ENCODE measurements at places on chromosomes 11 and 22.

- no peak for DNase-seq
These were observed 73.4 kb upstream of the TEAD1 start for GRCh38 chr11:12600829-12601228.

DNA sequence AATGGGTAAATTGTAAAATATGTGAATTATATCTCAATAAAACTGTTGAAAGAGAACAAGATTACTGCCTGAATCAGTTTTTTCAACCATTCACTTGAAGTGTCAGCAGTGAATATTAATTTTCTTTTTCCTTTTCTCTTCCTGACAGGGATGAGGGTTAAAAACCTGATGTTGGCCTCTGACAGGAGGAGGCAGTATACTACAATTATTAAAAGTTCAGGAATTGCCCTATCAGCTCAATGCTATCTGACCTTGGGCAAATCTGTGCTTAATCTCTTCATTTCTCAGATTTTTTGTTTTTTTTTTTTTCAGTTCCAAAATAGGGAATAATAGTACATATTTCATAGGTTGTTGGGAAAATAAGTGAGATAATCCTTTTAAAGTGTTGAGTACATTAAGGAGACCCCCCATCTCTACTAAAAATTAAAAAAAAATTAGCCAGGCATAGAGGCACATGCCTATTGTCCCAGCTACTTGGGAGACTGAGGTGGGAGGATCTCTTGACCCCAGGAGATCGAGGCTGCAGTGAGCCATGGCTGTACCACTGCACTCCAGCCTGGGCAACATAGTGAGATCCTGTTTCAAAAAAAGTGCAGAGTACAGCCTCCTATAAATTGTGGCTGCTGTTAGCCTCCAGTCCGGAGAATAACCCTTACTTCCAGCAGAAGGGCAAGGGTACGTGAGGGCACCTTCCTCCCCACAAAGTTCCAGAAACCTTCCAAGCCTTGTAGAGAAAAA lies 48.8 kb downstream of the TRIM44 start:
- no peak for DNase-seq

GRCh38 chr11:72396041-72396440 lies 38.3 kb downstream of the CLPB start:
- DNase-seq = no peak

- peak; percentile 70 for DNase-seq
These were observed 14.7 kb downstream of the LAYN start for GRCh38 chr11:111555255-111555654.

GRCh38 chr22:20809538-20810185 lies 35.7 kb downstream of the SERPIND1 start:
- no peak for DNase-seq

DNA sequence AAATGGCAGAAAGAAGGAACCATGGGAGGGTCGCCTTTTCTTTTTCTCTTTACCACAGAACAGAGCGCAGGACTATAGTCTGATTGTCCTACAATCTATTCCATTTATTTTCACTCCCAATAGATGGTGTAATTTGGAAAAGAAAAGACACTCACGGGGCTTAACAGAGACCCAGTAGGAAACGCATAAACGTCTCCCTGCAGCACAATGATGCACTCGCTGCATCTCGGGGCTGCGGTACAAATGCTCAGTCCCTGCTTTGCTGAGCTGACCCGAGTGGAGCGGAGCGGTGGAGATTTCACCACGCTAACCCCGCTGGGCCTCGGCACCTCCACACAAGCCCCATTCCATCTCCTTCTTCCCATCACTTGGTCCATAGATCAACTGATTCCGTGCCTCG lies 1.5 kb downstream of the FEZ1 start:
- DNase-seq = no peak

DNA sequence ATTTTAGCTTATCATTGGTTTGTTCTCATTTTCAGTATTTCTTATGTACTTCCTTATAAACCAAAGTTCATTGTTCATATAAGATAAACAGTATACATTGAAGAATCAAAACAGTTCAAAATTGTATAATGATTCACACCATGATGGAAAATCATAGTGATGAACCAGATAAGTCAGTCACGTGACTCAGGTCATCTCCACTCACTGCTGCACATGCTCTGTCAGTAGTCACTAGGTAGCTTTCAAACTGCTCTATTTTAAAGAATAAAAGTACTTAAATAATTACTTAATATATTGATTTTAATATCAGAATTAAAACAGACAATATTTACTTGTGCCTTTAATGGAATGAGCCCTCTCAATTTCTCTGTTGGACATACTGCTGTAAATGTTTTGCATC lies 37.5 kb downstream of the PDHX start:
- no peak for DNase-seq

- DNase-seq = no peak
These were observed 105.7 kb upstream of the ANO1 start for GRCh38 chr11:69972351-69972802.

DNA sequence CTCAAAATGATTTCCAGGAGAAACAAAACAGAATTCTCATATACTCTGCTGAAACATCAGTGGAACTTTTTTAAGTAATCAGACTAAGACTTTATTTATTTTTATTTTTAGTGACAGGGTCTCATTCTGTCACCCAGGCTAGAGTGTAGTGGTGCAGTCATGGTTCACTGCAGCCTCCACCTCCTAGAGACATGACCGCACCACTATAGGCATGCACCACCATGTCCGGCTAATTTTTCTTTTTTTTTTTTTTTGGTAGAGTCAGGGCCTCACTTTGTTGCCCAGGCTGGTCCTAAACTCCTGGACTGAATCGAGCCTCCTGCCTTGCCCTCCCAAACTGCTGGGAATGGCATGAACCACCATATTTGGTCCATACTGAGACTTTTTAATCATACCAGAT lies 42.9 kb downstream of the PRDM10 start:
- no peak for DNase-seq

DNA sequence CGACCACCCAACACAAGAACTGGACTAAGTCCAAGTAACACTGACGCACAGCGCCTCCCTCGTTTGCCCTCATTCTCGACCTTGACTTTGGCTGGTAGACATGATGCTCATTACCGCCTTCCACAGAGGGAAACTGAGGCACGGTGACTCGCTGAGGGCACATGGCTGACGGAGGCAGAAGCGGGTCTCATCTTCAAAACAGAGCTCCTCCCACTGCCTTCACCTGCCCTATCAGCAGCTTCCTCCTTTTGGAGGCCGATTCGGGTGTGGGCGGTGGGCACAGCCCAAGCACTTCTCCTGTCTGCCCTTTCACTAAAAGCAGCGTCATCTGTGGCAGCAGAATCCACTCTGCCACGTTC lies 2.0 kb upstream of the KMT5B start:
- DNase-seq = no peak

- peak; percentile 86 for DNase-seq
These were observed 62.0 kb downstream of the PAK1 start for GRCh38 chr11:77411717-77412441.

Data from fibroblast of skin of right quadriceps (primary cell).